ENCODE measurements at places on chromosomes 11 and 22.
A peak's percentile ranks its signal among the peaks of the same experiment; 100 is the strongest.

DNA sequence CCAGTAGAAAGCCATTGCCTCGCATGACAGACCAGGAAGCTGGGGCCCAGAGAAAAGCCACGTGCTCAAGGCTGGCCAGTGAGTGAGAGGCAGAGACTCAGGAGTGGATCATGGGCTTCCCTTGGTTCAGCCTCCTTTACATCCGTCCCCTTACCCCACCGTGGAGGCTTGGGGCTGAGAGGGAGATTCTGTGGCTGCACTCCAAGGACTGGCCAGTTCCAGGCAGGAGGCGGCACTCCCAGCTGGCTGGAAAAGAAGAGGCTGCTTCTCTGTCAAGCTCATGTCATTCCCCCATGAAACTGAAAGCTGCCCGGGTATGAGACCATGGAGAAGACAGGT lies 6.6 kb upstream of the ASCL2 start:
- DNase-seq: peak; percentile 6

- DNase-seq: peak; percentile 33
These were observed 15.8 kb upstream of the MOB2 start for GRCh38 chr11:1502168-1502953.

GRCh38 chr22:23438216-23438615 lies 141.9 kb downstream of the IGLL1 start:
- DNase-seq: no peak

GRCh38 chr11:132452616-132453015 lies 1079.7 kb downstream of the OPCML start:
- no peak for DNase-seq

DNA sequence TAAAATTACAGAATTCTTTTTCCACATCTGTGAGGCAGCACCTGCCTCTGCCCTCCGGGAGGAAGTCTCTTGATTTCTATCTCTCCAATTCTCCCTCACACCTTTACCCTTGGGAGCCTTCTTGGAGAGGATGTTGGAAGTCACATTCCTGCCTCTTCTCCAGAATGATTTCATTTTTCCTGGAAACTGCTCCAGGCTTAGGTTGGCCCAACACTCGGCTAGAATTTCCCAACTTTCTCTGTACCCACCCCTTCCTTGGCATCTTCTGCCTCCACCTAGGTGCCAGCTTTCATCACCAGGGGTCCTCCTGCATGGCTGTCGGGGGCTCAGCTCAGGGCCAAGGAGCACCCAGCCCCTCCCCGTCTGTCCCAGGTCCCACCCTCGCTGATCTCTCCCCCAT lies 43.2 kb downstream of the SLCO2B1 start:
- no peak for DNase-seq

DNA sequence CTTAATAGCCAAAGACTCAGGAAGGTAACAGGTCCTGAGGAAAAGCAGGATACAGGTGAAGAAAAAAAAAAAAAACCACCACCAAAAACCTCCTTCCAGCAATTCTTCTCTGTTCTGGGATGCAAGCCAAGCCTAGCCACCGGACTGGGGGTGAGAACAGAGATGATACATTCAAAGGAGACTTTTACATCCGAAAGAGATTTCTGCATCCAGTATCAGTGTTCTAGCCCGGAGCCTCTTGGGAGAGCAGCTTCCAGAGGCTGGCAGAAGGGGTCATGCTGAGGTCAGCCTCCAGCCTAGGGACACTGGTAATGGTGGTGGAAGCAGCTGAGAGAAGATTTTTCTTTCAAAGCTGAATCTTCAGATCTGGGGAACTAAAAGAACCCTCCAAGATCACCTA lies 76.2 kb downstream of the KCNC1 start:
- DNase-seq: no peak

DNA sequence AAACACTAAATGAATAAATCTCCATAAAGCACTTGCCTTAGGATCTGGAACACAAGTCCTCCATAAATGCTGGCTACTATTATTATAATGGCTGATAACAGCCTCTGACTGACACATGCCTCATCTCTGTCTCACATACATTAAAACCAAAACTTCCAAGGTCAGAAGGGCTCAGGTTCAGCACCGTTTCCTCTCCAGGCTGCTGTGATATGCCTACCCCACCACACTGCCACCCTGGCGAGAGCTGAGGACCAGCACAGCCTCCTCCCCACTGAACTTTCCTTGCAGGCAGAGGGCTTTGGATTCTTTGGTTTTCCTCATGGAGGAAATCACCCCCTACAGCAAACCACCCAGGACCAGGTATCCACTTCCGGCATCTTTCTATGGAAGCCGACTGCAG lies 112.8 kb downstream of the ABTB2 start:
- no peak for DNase-seq

DNA sequence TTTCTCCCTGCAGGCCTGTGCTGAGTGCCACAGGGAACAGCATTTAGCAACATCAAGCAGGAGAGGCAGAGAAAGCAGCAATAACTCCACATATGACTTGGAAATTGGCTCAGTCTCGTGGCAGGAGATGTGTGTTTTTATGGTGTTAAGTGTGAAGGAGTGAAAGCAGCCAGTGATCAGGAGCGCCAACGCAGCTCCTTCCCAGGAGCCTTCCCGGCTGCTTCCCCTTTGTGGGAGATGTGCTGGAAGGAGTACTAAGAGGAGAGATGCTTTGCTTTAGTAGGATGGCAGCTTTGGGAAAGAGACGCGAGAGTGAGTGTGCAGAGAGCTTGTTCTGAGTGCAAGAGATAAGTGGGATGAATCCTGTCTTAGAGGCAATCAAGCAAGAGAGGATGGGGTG lies 54.7 kb upstream of the KIRREL3 start:
- no peak for DNase-seq

GRCh38 chr22:44505796-44506354 lies 7.8 kb upstream of the RTL6 start:
- DNase-seq: no peak

- no peak for DNase-seq
These were observed 10.3 kb upstream of the WNT7B start for GRCh38 chr22:45987136-45987861.

DNA sequence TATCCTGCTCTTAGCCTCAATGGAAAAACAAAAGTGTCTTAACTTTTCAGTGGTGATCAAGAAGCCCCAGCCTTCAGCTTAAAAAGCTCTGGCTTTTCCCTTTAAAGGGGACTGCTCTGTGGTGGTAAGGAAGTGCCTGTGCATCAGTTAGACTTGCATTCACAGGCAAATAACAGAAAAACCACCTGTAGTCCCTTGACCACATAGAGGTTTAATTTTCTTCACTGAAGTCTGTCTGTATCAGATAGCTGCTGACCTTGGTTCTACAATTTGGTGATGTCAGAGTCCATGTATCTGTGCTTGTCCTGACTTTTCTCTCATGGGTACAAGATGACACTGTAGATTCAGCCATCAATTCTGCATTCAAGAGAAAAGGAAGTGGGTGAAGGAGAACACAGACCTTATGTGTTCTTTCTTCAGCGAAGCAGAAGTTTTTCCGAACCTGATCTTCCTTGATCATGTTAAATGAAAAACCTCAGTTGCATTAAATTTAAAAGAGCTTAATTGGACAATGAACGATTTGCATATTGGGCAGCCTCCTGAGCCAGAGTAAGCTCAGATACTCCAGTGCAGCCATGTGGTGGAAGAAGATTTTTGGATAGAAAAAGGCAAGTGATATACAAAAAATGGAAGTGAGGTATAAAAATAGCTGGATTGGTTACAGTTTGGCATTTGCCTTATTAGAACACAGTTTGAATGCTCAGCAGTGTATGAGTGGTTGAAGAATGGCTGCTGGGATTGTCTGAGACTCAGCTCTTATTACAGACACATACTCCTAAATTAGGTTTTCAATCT lies 43.2 kb upstream of the RDX start:
- DNase-seq: no peak

- DNase-seq: no peak
These were observed 684.9 kb upstream of the CCDC90B start for GRCh38 chr11:83971063-83971462.

DNA sequence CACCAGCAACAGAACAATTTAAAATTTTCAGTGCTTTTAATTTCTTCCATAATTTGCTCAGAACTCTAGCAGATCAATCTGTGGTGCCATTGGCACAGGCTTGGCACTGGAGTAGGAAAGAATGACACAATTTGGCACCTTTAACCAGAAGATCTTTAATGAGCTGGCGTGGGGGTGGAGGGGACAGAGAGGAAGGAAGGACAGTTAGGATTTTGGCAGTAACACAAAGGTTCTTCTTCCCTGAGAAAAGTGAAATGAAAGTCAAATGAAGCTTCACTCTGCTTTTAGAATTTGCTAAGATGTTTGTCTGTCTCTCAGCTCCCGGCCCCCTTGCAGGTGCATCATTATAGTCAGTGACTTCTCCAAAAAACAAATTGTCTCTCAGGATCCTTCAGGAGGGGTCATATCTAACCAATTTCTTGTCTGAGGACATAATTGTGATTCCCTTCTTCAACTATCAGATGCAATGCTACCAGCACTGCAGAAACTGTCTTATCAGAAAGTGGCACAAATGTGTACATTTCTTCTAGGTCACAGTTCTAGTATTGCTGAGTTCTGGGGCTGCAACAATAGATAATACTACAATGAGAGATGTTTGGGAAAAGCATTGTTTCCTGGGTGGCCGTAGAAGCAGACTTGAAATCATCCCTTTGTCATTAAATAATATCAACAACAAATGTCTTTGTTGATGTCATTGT lies 66.8 kb downstream of the CSTPP1 start:
- no peak for DNase-seq

GRCh38 chr22:31321421-31321820 lies 24.7 kb downstream of the PATZ1 start:
- DNase-seq: no peak

DNA sequence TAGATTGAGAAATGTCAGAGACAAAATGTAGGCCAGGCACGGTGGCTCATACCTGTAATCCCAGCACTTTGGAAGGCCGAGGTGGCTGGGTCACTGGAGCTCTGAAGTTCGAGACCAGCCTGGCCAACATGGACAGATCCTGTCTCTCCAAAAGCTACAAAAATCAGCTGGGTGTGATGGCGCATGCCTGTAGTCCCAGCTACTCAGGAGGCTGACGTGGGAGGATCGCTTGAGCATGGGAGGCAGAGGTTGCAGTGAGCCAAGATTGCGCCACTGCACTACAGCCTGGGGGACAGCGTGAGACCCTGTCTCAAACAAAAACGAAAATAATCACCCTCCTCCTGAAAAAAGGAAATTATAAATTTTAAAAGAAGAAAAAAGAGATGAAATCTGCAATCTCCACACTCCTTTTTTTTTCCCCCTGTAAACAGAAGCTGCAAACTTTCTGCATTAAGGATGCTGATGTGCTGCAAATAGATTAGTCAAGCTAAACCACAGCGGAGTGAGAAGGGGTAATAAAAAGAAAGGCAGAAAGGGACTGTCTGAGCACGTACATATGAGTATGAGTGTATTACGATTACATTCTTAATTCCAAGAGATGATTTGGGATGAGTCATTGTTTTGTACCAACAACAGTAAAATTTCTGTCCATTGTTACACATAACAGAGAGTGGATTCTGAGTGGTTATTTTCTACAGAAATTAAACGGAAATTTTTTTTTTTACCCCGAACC lies 87.3 kb downstream of the SIK3 start:
- DNase-seq: no peak

DNA sequence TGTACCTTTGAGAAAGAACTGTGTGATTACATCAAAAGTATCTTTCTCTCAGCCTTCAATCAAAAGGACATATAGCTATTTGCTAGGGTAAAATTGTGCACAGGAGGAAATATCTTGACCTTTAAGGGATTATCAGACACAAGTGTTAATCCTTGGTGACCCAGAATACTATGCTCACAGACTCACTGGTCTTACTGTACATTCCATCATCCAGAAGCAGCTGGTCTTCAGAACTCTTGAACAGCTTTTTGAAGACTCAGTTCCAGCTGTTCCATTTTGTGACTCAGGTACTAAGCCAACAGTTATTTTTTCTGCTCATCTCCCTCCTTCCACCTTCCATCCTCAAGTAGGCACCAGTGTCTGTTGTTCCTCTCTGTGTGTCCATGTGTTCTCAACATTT lies 19.8 kb downstream of the ZBED5 start:
- DNase-seq: no peak

DNA sequence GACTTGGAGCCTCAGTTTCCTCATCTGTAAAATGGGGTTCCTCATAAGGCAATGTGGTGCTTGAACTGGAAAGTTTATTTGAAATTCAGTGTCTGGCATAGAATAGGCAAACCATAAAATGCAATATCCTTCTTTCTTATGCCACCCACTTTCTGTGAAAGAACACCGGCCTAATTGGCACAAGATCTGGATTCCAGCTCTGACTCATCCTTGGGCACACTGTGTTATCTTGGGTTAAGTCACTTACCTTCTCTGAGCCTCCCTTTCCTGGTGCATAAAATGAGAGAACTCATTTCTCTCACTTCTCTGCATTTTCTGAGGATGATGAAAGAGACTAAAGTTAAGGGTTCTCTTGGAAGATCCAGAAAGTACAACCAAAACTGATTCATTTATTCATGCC lies 5.1 kb downstream of the INSC start:
- DNase-seq: no peak

DNA sequence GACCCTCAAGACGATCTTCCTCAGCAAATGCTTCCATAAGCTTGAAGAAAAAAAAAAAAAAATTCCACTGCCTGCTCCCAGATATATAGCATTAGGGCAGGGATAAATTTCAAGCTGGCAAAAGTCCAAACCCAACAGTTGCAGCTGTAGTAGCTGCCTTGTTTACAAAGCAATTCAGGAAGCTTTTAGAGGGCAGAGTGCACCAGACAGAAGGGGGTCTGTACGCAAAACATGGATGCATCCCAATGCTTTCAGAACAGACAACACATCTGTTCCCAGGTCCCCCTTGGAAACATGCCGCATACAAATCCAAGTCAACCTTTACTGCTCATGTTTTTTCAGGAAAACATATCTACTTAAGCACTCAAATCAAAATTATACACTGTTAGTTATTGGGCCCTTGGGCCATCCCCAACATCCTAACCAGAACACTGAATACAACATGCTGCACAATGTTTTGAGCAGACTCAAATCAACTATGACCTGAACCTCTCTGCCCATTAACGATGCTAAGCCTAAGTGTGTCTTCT lies 94.5 kb downstream of the CADM1 start:
- DNase-seq: no peak

DNA sequence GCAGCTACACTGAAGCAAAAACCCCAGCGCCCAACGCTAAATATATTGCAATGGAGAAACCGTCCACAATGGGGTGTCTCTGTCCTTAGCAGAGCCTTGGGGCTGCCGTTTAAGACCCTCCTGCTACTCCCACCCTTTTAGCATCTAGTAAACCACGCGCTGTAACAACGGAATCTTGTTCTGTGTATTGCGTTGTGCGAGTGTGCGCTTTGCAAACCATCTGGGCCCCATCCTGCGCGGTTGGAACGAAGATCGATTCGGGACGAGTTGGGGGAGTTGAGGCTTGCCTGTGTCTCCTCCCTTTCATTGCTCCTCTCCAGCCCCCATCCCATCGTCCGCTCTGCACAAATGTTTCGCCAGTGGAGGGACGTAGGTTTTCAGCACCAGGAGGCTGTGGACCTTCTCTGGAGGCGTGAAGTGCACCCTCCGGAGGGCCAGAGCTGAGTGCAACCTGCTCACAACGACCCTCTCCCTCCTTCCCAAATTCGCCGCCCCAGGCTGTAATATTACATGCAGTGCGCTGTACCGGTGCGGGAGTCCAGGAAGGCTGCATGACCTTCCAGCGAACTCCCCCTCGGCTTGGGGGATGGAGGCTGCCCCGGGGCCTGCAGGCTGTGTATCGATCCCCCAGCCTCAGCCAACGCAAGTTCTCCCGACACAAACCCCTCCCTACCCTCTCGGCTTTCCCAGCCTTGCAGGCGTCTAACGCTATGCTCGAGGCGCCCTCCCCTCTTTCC lies 1.6 kb upstream of the KMT2A start:
- no peak for DNase-seq

- DNase-seq: no peak
These were observed 28.9 kb downstream of the CUL5 start for GRCh38 chr11:108037636-108038035.

Measured in Right ventricle myocardium superior (tissue), 1 donor.